ENCODE measurements at places on chromosomes 7 and 10. TPM values are rescaled to one million over a fixed set of nuclear protein-coding genes. Genes with fewer than 3 reads are reported as not detected.

Gene CTAGE8
- 2.9 TPM for total RNA-seq

Gene CADPS2
- 12.3 TPM for total RNA-seq

Gene CALML3
- not detected for total RNA-seq

Gene INHBA
- 0.59 TPM for total RNA-seq
